ENCODE measurements at places on chromosomes 13 and 19.

GRCh38 chr19:7602240-7602934 is 6.7 kb downstream of the CAMSAP3 start:
- peak; percentile 56 for DNase-seq

DNA sequence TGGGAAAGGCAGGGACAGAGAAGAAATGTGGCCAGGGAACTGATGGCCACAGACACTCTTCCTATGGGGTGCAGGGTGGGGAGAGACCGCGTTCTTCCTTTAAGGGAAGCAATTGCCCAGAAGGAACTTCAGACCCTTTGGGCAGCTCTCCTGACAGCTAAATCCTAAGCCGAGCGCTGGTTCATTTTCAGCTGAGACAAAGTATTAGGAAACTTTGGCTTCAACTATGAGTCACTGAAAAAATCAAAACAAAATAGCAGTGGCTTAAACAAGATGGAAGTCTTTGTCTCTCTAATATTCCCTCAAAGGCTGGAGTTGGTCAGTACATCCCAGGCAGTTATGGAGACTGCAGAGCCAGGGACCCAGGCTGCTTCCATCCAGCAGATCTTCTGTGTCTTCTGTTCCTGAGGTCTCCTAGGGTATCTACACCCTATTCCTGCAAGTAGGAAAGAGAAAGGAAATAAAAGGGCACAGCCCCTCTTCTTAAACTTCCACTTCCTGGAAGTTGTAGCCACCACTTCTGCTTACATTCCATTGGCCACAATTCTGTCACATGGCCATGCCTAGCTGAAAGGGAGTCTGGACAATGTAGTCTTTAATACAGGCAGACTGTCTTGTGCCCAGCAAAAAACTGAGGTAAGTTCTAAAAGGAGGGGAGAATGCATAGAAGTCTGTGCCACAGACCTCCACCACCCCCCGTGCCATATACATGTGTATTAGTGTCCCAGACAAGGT is 163.5 kb downstream of the KATNAL1 start:
- peak; percentile 22 for DNase-seq

GRCh38 chr19:32945260-32945659 is 26.5 kb downstream of the CEP89 start:
- no peak for DNase-seq

- DNase-seq = peak; percentile 65
These were observed 797.7 kb upstream of the ARGLU1 start for GRCh38 chr13:107365466-107366215.

- no peak for DNase-seq
These were observed 15.4 kb downstream of the TMEM272 start for GRCh38 chr13:51829568-51829899.

DNA sequence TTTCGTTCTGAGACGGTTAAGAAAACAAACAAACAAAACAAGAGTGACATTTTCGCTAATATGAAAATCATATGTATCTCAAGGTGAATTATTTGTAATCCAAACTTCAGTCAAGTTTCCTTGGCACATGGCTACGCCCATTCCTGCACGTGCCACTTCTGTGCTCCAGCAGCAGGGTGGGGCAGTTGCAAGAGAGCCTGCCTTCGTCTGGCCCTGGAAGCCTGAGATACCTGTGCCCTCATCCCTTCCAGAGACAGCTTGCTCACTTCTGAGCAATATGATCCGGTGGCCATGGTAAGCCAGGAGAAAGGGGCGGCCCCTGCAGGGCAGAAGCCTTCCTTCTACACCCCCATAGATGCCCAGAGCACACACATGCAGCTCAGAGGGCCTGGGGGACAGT is 22.1 kb downstream of the DPP9 start:
- no peak for DNase-seq

GRCh38 chr13:51113969-51114368 is 2.9 kb upstream of the C13orf42 start:
- DNase-seq = no peak

DNA sequence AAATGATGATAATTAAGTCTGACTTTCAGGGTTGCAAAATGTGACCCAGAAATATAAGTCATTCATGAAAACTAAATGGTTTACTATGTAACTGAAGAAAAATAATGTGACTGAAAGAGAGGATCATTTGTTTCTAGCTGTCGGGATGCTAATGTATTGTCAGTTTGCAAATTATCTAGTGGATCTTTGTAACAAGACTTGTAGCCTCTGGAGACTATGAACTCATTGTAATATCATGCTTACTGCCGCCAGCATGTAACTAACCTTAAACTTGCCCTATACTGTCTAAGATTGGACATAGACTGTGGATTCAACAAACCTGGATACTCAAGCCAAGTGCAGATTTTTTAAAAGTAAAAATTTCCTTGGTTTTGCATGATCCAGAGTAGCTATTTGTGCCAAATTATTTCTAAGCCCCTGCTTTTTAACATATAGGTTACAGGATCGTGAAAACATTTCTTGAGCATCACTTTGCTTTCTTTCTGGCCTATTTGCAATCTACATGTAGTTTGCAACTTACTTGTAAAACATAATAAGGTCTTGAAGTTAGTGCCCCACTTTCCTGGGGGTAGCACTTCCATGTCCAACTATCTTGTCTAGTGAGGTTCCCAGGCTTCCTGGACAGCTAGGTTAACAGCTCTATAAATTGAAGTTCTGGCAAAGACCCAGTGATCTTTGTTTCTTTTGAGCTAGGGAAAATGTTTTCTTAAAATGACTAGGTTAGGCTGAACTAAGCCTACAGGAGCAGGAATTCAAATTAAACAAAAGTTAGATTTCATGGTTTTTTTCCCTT is 3.3 kb upstream of the POSTN start:
- DNase-seq = no peak

DNA sequence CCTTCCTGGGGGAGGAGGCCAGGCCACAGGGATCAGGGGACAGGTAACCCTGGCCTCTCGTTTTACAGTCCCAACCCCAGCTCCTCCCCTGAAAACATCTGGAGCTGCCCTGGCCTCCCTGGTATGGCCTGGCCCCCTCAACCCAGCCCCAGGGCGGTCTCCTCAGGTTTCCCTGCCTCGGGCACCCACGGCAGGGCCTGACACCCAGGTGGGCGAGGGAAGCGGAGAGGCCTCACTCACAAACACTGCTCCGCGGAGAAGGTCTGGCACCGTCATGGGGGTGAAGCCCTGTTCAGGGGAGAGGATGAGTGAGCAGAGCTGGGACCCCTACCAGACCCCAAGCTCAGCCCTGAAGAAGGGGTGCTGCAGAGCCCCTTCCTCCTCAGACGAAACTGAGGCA is 6.5 kb upstream of the CCER2 start:
- DNase-seq = no peak

GRCh38 chr19:40605216-40605971 is 4.2 kb downstream of the LTBP4 start:
- DNase-seq = peak; percentile 96

DNA sequence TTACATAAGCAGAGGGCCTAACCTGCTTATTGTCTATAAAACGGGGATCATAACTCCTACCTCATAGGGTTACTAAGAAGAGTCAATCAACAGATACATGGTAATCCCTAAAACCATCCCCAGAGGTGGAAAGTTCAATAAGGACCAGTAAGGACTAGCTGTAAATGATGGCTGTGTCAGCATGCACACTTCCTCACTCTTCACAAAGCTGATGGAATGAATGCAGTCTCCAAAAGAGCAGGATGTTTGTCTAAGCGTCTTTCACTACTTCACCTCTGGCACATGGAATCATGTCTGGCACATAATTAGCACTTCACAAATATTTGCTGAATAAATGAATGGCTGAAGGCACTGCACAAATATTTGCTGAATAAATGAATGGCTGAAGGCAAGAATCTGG is 134.2 kb downstream of the MIPEP start:
- DNase-seq = no peak

Measured in NCI-H226 (cell line).